ENCODE measurements at places on chromosomes 12 and 14.

- DNase-seq = peak; percentile 60
These were observed 768 bp downstream of the PTPN11 start for GRCh38 chr12:112419297-112420133.

DNA sequence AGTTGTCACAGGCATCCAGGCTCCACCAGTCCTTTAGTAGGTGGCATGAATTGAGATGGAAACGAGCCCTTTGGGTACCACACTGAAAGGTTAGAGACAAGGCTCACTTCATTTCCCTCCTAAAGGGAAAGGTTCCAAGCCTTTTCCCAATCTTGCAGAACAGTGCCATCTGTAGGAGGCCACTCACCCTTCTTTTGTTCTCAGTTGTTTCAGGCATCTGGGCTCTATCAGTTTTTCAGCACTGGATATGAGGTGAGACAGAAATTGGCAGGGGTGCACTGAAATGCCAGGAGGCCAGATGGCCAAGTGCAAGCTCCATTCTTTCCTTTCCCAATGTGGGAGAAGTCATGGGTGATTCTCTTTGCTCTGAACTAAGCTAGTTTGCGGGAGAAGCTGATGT is 15.2 kb downstream of the FBXO33 start:
- DNase-seq = no peak

DNA sequence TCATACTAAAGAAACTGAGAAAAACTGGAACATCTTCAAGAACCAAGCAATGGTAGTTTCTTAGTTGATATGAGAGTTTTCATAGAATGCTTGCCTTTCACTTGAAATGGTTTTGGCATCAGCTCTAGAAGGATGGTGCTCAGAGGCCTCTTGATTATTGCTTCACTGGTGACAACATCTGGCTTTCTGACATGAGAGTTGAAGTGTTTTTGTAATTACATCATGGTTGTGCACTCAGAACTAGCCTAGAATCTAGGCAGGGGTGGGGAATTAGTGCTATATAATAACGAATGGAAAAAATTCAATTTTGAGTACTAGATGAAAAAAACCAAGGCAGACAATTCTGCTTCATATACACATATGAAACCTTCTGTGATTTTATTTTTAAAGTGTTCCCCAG is 172.8 kb upstream of the LMNTD1 start:
- peak; percentile 86 for DNase-seq

- DNase-seq = no peak
These were observed 70.9 kb upstream of the RERGL start for GRCh38 chr12:18160901-18161300.

DNA sequence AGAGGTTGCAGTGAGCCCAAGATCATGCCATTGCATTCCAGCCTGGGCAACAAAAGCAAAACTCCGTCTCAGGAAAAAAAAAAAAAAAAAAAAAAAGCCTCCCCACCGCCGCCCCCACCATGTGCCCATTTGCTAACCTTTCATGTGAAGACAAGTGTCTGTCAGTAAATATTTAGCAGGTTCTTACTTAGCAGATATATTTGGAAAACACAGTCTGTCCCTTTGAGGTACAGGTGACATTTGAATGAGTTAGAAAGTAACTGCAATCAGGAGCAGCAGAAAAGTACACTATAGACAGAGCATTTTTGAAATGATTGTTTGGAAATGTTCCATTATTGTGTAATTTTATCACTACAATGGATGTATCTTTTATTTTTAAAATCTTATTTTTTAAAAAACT is 119.7 kb downstream of the FGD4 start:
- DNase-seq = no peak

DNA sequence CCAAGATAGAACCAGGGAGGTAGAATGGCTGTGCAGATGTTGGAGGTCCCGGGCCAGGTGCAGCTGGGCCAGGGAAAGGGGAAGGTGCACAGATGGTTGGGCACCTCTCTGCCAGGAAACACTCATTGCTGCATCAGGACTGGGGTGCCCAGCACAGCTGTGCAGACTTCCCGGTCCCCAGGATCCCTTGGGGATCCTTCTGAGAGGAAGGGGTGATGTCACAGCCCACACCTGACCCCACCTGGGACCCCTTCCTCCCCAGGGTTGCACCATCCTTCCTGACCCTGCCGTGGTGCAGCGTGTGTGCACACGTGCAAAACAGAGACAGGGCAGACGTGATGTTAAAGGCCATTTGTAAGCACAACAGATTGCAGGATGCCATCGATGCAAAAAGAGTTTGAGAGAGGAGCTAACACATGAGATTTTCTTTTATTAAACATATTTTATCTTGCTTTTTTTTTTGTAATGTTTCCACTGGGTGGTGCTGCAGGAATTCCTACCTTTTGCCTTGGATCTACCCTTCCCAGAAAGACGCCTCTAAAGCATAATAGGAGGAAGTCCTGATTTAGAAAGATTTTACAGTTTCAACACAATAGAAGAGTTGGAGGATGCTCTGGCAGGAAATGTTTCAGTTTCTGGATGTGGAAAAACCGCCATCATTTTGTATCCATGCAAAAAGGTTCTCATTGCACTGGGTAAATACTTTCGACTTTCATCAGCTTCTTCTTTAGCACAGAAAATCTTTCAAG is 14.8 kb downstream of the ELK3 start:
- DNase-seq = no peak

DNA sequence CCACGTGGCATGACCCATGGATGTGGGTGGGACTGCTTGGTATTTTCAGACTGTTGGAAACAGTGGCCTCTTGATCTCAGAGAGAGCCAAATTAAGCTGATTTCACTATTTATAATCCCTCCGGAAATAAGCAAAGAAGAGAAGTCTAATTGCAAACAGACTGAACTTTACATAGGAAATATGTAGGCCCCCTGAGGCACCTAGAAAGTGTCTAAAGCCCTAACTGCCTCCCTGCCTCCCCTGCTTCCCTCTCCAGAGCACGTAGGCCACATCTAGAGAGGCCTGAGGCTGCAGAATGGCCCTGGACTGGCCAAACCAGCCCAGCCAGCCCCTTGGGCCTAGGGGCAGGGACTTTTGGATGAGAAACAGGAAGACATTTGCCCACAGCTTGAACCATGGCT is 123.8 kb downstream of the ZFP36L1 start:
- DNase-seq = no peak

GRCh38 chr12:88035271-88035906 is 6.2 kb upstream of the C12orf50 start:
- peak; percentile 60 for DNase-seq

DNA sequence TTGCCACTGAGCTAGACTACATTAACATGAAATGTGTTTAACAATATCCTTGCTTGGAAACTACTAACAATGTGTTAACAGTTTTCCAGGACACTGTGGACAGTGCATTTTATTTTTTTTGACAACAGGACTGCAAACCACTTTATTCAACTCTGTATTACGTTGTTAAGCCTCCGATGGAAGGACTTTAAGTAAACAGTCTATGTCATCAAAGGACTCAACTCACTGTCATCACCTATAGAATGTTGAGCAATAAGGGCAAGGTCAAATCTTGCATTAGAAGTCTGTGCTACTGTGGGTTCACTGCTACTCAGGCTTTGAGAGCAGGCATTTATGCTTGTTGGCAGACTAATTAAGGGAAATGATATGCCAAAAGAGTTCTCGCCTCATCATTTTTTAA is 483.7 kb downstream of the FLRT2 start:
- no peak for DNase-seq

DNA sequence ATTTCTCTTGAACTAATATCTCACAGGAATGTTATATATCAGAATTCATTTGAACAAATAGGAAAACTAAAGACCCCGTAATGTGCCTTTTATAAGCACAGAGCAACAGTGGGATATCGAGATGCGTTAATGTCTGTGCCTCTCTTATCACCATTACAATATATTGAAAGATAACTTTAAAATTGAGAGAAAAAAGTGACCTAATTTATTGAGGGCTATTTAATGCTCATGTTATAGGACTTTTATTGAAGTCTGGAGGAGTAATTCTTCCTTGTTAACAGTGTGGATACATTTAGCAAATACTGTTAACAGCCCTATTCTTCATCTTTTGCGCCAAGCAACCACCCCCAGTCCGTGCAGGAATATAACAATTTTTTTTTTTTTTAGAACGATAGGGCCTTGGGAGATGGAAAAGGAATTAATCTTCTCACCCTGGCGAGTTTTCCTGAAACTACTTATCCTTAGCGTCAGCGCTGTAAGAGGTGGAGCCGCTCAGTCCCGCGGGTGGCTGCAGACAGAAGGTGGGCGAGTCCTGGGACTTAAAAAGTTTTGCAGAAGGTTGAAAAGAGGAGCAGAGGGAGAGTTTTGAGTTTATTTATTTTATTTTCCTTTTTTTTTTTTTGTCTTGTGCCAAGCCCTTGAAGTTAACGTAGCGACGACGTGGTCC is 11.0 kb downstream of the FOXG1 start:
- DNase-seq = no peak

- DNase-seq = no peak
These were observed at the start of gene CACNA1C for GRCh38 chr12:2052826-2053678. CACNA1C (plus strand) TSS chr12:2052987; CDS start chr12:2053563, 576 bp downstream.
